ENCODE measurements at places on chromosomes 16 and 17.

DNA sequence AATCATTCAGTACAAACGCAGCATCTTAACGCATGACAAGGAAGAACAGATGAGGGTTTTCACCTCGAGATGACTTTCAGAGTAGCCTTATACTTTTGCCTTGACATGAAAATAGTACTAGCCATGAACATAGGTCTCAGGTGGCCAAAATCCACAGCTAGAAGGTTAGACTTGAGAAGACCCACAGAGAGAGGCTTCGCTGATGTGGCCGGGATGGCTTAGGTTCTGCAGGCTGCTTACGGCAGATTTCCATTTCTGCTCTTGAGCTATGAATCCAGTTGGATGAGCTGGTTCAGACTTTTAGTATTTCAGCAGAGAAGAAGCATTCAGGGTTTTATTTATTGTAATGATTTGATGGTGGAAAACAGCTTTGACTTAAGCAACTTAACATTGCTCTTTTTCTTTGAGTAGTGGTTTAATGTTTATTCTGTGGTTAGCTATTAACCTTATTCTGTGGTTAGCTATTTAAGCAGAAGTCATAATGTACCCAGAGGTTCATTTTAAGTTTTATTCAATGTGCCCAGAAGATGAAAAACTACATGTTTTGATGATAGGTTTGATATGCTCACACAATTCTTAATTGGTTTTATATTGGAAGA, 7.6 kb downstream of the KRT24 start:
- no peak for DNase-seq

- DNase-seq: no peak
Measured at GRCh38 chr16:70349783-70350182, 3.1 kb downstream of the DDX19A start.

GRCh38 chr17:81635973-81636504, 873 bp downstream of the NPLOC4 start:
- DNase-seq: no peak

GRCh38 chr16:12228602-12229499, 252.3 kb downstream of the SNX29 start:
- no peak for DNase-seq

DNA sequence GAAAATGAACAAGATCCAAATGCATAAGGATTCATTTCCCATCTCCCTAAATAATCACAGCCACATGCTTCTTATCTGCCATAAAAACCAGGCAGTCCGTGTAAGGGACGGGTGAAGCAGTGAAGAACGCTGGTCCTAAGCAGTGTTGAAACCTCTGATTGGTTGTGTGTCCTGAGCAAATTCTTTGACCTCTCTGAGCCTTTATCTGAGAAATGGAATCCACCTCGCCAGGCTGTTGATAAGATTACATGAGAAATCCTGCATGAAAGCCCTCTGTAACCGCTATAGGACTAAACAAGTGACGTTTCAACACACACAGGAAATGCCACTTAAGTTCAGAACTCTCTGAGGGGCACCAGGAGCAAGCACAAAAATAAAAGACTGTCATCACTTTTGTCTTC, 26.8 kb downstream of the GAS7 start:
- no peak for DNase-seq

- DNase-seq: no peak
Measured at GRCh38 chr17:30263552-30264333, 28.0 kb downstream of the BLMH start.

GRCh38 chr17:4777969-4778760, 6.5 kb downstream of the TM4SF5 start:
- DNase-seq: no peak

GRCh38 chr17:48293319-48294019, 136.5 kb downstream of the SKAP1 start:
- no peak for DNase-seq

DNA sequence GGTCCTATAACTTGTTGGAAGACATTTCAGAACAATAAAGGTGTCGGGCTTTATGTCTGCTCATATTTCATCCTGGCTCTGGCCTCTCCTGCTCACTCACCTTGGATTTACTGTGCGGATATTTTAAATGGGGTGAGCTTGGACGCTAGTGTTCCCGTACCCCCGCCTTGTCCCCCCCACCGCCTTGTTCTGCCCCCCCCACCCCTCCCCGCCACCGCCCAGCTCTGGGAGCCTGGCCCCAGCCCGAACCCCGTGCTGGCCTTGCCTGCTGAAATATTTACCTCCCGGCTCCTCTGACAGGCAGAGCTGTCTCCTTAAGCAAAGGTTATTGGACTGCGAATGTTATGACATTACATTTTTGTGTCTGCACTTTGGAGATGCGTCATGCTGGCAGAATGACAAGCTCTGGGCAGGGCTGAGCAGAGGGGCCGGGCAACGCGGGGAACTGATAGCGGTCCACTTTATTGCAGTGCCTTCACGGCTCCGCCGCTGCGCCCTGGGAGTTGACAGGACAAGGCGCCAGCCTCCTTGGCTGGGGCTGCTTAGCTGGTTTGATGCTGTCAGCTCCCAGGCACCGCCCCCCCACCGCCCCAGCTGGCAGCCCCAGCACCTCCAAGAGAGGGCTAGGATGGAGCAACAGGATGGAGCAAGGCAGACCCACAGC, 222.5 kb upstream of the GSE1 start:
- DNase-seq: no peak

DNA sequence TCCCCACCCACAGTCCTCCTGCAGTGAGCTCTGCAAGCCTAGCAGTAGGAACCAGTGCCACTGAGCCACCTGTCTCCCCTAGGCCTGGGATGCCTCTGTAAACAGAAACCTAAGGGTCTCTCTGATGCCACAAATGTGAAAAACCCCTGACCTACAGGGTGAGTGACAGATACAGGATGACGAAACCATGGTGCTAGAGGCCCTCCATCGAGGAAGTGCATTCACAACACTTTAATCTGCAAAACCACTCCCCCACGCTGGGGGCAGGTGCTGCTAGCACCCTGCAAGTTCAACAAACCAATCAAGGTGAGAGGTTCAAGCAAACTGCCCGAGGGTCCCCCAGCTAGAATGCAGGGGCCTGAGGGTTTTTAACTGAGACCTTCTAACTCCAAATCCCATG, 59.5 kb downstream of the CDYL2 start:
- DNase-seq: no peak

DNA sequence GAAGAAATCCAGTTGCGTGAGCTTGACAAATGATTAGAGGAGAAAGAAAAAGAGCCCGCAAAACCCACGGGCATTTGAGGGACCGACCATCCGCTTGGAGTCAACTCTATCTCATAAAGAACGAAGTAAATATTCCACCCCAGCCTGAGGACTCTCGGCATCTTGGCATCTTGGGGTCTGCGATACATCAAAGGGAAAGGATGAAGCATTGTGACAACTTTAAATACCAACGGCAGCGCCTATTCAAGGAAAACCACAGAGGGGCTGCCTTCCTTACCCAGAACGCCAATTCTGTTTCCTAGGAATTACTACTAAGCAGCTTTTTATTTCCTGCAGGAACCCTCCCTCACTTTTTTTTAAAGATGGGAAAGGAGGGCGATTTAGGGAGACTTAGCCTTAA, 152.2 kb downstream of the FOXL1 start:
- no peak for DNase-seq

- no peak for DNase-seq
Measured at GRCh38 chr16:11500700-11501346, 85.9 kb downstream of the LITAF start.

DNA sequence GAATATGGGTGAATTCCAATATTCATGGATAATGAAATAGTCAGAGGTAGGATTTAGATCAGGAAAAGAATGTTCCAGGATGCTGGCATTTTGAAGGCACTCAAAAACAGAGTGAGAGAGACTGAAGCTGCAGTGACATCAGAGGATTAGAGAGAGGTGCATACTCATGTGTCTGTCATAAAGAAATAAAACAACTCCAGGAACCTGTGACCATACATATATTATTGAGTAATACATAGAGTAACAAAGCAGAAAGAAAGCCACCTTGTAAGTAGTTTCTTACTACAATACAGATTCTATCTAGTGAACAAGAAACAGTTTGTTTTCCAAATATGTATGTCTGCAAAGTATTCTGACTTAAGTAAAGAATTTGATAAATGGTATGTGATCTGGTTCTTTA, 62.3 kb upstream of the PHOSPHO1 start:
- DNase-seq: no peak

- no peak for DNase-seq
Measured at GRCh38 chr17:38585056-38585917, 20.5 kb downstream of the SRCIN1 start.

GRCh38 chr17:13027246-13027645, 9.4 kb upstream of the ELAC2 start:
- no peak for DNase-seq

- no peak for DNase-seq
Measured at GRCh38 chr17:69300222-69300621, 26.7 kb downstream of the ABCA5 start.

DNA sequence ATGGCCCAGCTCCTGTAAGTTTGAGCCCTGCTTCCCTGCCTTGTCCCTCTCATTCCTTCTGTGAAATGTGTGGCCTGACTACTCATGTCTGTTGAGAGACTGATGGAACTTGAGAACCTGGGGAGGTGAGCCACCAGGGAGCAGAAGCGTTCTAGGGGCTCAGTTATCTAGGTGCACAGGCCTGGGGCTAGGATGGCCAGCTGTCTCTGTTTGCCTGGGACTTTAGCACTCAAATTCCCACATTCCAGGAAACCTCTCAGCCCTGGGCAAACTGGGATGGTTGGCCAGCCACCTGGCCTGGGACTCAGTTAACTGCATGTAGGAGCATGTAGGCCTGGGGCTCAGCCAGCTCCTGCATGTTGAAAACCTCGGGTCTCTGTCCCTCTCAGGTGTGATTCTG, 9.3 kb upstream of the EPN3 start:
- no peak for DNase-seq
